ENCODE measurements at places on chromosomes 13 and 19. TPM values are rescaled to one million over a fixed set of nuclear protein-coding genes. Genes with fewer than 3 reads are reported as not detected.
A peak's percentile ranks its signal among the peaks of the same experiment; 100 is the strongest.

Gene PSG1
- 2.0 TPM for total RNA-seq

Gene PCDH20
- total RNA-seq: 0.10 TPM

Gene SHFL
- 51.5 TPM for total RNA-seq

DNA sequence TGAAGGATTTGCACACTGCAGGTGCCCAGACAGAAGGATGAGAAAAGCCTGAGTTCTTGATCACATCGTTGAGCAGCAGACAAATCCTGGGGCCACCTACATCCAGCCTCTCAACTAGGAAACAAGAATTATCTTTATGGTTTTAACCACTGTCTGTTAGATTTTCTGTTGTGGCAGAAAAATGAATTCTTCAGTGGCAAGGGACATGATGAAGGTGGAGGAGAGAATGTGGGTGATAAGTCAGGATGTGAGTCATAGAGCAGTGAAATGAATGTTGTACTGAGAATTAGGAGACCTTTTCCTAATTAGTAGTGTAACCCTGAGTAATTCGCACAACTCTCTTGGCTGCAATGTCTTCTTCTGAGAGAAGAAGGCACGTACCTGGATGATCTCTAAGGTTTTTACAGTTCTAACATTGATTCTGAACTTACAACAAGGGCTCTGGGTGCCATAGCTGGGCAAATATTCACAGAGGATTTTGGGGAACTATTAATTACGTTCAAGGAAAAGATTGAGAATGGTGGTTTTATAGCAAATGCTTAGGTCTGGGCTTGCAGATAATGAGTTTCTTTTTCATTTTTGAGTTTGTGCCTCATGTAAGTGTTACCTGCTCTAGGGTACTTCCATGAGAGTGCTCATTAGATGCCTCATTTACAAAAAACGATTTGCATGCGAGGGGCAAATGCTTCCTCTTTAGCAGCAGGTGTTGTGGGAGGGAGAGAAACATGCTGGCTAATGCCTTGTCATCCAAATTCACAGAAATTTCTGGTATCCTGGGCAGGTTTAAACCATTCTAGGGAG is 111.0 kb upstream of the KL start:
- no peak for DNase-seq

- no peak for DNase-seq
Measured at GRCh38 chr13:29713839-29714238, 118.4 kb upstream of the SLC7A1 start.

GRCh38 chr19:49362929-49363267 is 682 bp upstream of the TEAD2 start:
- DNase-seq: no peak

DNA sequence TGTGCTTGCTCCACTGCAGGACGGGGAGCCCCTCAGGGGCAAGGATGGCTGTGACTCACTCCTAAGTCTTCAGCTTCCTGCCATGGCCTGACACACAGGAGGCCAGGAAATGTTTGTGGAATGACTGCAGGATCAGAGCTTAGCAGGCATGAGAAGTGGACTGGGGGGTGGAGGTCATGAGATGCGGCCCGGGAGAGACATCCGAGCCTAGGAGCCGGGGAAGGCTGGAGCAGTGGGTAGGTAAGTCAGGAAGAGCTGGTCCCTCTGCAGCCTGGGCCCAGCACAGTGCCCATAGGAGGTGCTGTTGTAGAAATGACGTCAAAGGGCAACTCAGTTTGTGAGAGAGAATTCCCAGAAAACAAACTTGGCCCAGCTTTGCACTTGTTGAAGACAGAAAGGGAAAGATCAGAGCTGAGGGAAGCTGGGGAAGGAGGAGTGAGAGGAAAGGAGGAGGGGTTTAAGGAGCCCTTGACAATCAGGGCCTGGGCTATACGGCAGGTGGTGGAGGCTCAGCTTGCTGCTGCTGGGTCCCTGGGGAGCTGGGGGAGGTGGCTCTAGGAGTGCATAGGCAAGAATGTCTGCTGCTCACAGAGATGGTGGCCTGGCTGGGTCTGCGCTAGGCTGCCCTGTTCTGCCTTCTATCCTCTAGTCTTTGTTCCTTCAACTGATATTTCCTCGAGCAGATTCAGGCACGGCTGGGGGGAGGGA is 18.5 kb downstream of the POU2F2 start:
- peak; percentile 92 for DNase-seq

- DNase-seq: no peak
Measured at GRCh38 chr13:89980896-89981295, 1366.6 kb upstream of the MIR17HG start.

GRCh38 chr19:34733746-34734536 is at the start of gene ZNF181:
ZNF181 (plus strand) TSS chr19:34734243; CDS start chr19:34735038, 795 bp downstream.
- peak; percentile 66 for DNase-seq
